GM23338 (cell line): ENCODE measurements at places on chromosomes 4 and X.

- peak; percentile 60 for DNase-seq
- H3K27ac ChIP-seq, result no peak overlapping the region
- no peaks in the 10 kb centered on the region for H3K36me3 ChIP-seq
- H3K27me3 ChIP-seq, result no peaks in the 10 kb centered on the region
- H3K4me3 ChIP-seq, result no peak overlapping the region
- H3K4me1 ChIP-seq, result no peaks in the 10 kb centered on the region
Observed at GRCh38 chrX:154714925-154715324, 36.0 kb downstream of the GAB3 start.

GRCh38 chr4:79358438-79358837 is 32.6 kb upstream of the NAA11 start:
- no peaks in the 10 kb centered on the region for H3K4me1 ChIP-seq
- H3K27ac ChIP-seq, result no peak overlapping the region
- H3K36me3 ChIP-seq, result no peaks in the 10 kb centered on the region
- no peak for DNase-seq
- H3K27me3 ChIP-seq, result no peaks in the 10 kb centered on the region

DNA sequence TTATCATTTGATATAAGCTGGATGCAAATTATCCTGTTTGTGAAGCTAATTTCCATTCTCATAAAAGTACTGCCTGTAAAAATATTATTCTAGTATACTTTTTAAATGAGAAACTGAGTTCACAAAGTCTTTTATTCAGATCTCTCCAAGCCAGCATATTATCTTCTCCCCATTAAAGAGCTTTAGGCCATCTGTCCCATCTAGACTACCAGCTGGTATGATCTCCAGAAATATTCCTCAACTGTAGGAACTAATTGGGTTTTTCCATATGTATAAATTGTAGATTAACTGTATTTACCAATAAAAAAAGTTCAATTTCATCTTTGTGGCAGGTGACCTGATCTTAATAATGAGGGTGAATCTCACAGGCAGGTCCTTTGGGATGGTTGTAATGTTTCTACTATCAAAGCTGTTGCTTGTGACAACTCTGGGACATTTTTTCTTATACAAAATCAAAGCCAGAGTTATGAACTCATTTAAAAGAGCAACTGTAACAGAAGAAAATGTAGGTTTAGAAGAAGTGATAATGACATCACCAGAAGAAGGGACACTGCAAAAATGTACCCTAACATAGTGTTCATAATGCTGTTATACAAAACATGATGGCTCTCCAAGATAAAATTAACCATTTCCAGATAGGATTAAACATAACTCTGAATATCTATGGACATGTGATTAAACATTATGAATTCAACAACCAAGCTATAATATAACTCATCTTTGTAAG is 132.8 kb downstream of the KCNIP4 start:
- H3K27me3 ChIP-seq, result no peaks in the 10 kb centered on the region
- no peaks in the 10 kb centered on the region for H3K4me1 ChIP-seq
- DNase-seq, result no peak
- H3K36me3 ChIP-seq, result no peaks in the 10 kb centered on the region; the same call in 1 of the 2 replicates
- no peak overlapping the region for H3K27ac ChIP-seq
- H3K4me3 ChIP-seq, result no peak overlapping the region

DNA sequence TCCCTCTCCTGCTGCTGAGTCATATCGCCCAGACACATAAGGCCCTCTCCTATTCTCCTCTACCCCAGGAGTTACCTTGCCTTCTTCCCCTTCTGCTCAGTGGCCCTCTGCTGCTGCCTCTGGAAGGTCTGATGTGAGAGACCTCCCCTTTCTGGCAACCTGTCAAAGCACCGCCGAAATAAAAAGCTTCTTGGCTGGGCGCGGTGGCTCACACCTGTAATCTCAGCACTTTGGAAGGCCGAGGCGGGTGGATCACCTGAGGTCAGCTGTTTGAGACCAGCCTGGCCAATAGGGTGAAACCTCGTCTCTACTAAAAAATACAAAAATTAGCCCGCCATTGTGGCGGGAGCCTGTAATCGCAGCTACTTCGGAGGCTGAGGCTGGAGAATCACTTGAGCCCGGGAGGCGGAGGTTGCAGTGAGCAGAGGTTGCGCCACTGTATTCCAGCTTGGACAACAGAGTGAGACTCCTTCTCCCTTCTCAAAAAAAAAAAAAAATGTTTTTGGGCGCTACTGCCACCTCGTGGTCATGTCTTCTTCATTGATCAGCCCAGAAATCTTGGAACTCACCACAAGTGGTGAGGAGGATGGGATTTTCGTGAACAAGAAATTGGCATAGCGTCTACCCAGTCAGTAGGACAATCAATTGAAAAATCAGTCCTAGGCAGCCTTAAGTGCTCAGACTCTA is 8.6 kb upstream of the ZXDA start:
- no peak overlapping the region for H3K27ac ChIP-seq
- no peak overlapping the region for H3K4me3 ChIP-seq
- DNase-seq, result peak; percentile 39
- no peaks in the 10 kb centered on the region for H3K36me3 ChIP-seq
- H3K27me3 ChIP-seq, result no peaks in the 10 kb centered on the region

- no peaks in the 10 kb centered on the region for H3K27me3 ChIP-seq
- DNase-seq, result peak; percentile 87
- no peaks in the 10 kb centered on the region for H3K36me3 ChIP-seq
- no peaks in the 10 kb centered on the region for H3K4me1 ChIP-seq
- H3K27ac ChIP-seq, result no peak overlapping the region
Observed at GRCh38 chr4:9762823-9763475, 18.5 kb upstream of the DRD5 start.

- peak within 1 kb of the TSS; percentile 86 for H3K4me3 ChIP-seq
- H3K27me3 ChIP-seq, result peaks cover 97% of the 10 kb centered on the region
- H3K4me1 ChIP-seq, result peaks cover 64% of the 10 kb centered on the region
- no peaks in the 10 kb centered on the region for H3K36me3 ChIP-seq
Observed at GRCh38 chr4:84498935-84499623, at the start of gene NKX6-1. Gene NKX6-1, minus strand, starts transcription at chr4:84499292. Its CDS starts 1,064 bp downstream, at chr4:84498228.

DNA sequence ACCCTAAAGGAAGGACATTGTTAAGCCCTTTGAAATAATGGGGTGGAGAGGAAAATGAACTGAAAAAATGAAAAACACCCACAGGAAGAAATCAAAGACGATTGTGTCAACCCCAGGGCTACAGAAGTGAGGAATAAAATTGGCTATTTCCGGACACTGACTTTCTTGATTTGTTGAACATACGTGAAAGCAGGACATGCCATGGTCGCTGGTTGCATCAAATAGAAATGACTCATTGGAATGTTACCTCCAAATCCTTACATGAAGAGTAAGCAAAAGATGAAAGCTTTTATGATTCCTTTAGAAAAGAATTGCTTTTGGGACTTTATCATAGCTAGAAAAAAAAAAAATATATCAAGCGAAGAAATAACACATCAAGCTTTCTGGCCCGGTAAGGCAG is 75.3 kb downstream of the DCUN1D4 start:
- no peaks in the 10 kb centered on the region for H3K27me3 ChIP-seq
- peaks cover 5% of the 10 kb centered on the region; the same call in 1 of the 2 replicates for H3K36me3 ChIP-seq
- no peak overlapping the region for H3K27ac ChIP-seq

GRCh38 chrX:1545776-1546408 is 8.9 kb upstream of the P2RY8 start:
- H3K4me3 ChIP-seq, result no peak overlapping the region
- DNase-seq, result no peak
- no peaks in the 10 kb centered on the region for H3K36me3 ChIP-seq
- no peak overlapping the region for H3K27ac ChIP-seq
